Memory B cell (primary cell): ENCODE measurements at places on chromosomes 2 and 18.

- no peak for DNase-seq
These were observed 170.2 kb downstream of the CCDC178 start for GRCh38 chr18:33270297-33270696.

DNA sequence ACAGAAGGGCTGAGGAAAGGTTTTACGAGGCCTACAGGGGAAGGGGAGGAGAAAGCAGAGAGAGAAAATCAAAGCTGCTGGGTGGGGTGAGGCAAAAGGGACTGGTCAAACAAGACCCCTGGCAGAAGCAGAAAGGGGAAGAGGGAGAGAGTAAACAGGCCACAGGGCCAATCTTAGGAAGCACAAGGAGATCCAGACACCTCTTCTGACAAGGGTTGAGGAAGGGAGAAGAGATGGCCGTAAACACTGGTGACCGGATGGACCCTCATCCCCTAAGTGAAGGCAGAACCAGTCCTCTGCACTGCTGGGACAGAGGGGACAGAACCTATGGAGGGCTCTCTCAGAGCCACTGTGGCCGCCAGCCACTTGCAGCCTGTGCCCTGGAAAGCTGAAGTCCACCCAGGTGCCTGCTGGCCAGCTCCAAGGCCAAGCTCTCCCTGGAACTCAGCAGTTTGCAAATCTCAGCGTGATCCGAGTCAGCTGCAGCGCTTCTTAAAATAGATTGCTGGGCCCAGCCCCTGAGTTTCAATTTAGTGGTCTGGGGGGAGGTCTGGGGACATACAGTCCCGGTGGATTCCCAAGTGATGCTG lies 108.8 kb downstream of the TMEM163 start:
- DNase-seq, result no peak

- DNase-seq, result no peak
These were observed 49.3 kb downstream of the NRP2 start for GRCh38 chr2:205731583-205731981.

- DNase-seq, result no peak
These were observed 191.8 kb downstream of the FTCDNL1 start for GRCh38 chr2:199659207-199659606.

DNA sequence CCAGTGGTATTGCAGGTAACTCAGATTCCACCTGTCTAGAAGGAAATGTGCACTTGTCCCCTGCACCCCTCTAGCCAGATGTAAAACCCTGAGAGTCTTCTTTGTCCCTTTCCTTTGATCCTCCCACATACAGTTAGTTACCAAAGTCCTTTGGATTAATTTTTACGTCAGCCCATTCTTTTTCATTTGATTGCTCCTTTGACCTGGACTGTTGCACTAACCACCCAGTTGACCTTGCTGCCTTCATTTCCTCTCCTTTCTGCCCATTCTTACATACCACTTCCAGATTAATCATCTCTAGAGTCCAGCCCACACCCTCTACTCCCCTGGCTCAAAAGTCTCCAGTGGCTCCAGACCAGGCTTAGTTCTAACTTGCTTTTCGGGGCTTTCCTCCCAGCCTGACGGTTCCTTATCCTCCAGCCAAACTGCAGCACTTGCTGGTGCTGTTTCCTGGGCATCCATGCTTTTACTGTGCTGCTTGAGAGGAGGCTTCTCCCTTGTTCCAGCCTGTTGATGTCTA lies 99.3 kb downstream of the SPTBN1 start:
- DNase-seq, result no peak

- no peak for DNase-seq
These were observed 54.0 kb upstream of the RALBP1 start for GRCh38 chr18:9421096-9421900.

GRCh38 chr2:233706720-233707119 lies 6.0 kb upstream of the UGT1A5 start:
- no peak for DNase-seq
